ENCODE measurements at places on chromosomes 7 and 10.

GRCh38 chr10:113284635-113285034 lies 268.2 kb upstream of the HABP2 start:
- DNase-seq = no peak

- no peak for DNase-seq
Measured at GRCh38 chr10:84428711-84429110, 100.3 kb downstream of the CCSER2 start.

DNA sequence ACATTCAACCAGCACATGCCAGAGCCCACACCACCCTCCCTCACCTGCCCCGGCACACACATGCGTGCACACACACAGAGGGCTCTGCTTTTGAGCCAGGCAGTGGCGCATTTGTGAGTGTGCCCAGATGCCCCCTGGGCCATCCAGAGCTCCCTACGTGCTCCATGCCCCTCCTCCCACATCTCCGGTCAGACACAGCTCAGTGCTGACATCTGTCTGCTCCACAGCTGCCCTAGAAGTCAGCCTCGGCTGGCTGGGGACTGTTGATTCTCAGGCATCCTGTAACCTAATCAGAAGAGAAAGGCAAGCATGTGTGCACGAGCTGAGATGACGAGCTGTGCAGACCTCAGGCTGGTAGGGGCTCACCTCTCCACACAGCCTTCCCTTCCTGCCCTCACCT lies 135.1 kb downstream of the ZMIZ1 start:
- no peak for DNase-seq

- no peak for DNase-seq
Measured at GRCh38 chr10:64648915-64649314, 1127.7 kb downstream of the REEP3 start.

DNA sequence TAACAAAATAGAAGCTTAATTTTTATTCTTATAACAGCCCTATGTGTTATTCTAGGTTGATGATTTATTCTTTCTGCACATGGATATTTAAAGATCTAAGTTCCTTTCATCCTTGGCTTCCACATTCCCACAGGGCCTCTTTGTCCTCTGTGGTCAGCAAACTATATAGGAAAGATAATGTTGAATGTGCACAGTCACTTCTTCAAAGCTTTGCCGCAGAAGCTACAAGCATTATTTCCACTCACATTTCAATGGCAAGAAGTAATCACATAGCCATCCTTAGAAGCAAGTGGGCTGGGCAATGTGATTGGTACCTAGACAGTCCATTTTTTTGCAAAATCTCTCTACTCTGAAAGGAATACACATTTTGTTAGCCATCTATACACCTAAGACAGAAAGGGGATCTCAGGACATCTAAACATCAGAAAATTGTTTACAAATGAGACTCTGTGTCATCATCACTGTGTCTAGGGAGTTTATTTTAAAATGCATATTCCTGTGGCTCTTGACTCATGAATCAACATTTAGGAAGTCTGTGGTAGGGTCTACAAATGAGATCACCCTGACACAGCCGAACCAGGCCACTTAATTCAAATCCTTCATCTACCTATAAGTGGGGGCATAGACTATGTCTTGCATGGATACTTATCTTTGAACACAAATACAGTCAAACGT lies 1060.5 kb downstream of the XPNPEP1 start:
- DNase-seq = peak; percentile 9

- DNase-seq = no peak
Measured at GRCh38 chr7:133121175-133121844, 39.4 kb upstream of the CHCHD3 start.

- DNase-seq = no peak
Measured at GRCh38 chr7:44673771-44674170, 67.3 kb downstream of the OGDH start.

- no peak for DNase-seq
Measured at GRCh38 chr7:50295133-50295532, 9.4 kb upstream of the IKZF1 start.

DNA sequence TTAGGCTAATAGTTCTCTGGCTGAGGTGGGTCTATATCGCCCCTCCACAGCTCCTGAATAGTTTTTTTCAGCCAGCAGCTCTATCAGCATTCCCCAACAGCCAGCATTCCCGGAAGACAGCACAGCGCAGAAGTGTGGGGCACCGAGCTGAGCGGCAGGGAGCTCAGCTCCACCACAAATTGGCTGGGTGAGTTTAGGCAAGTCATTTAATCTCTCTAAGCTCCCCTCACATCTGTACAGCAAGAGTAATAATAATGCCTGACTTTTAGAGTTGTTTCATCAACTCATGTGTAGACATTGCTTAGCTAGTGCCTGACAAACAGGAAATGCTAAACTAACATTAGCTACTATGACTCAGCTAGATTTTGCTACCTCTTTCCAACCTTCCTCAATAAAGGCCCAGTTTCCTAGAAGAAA lies 247.9 kb upstream of the PTN start:
- peak; percentile 40 for DNase-seq

DNA sequence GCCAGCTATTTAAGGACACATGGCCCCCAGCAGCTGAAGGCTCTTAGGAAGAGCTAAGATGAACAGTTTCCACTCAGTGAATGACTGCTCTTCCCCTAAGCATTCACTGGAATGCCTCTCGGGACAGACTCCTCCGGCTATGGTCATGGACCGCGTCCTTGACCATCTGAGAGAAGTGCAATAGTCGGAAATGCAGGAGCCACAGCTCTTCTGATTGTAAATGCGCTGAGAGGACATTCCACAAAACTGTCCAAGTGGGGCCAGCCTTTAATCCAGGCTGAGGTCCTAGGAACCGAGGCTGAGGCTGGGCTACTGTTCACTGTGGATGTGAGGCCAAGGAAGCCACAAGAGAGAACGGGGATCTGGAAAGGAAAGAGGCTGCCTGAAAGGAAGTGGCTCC lies 162.0 kb upstream of the TMEM72 start:
- DNase-seq = no peak

DNA sequence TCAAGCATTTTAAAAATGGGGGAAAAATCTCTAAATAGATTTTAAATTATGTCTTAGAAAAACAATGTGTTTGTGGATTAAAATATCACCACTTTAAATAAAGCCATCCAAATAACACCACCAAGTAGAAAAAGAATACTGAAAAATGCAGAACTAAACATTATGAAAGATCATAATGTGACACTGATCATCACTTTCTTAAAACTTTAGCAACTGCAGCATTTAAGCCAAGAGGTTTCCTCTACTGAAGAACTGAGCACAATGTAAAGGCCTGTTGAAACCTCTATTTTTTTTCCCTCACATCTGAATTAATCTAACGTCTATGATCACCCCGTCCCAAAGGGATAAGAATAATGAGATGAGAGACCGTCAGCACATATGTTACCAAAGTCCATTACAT lies 18.6 kb downstream of the MINDY3 start:
- DNase-seq = no peak

DNA sequence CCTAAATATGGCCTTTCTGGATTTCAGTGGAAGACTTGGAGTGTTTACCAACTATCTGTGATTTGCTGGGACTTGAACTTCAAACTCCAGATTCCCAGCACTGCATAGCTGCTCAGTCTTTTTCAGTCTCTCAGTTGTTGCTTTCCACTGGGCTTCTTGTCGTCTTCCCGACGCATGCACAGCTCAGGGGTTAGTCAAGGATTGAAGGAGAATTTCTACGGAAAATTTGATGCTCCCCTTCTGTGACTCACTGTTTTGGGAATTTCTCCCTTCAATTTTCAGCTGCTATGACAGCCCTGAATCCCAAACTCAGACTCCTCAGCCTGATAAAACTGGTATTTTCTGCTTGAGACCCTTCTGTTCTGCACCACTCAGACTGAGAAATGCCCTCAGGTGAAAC lies 91.7 kb downstream of the CYP26A1 start:
- peak; percentile 28 for DNase-seq

GRCh38 chr7:19665399-19666008 lies 43.3 kb downstream of the POLR1F start:
- peak; percentile 15 for DNase-seq

GRCh38 chr7:28999427-28999826 lies 41.3 kb upstream of the TRIL start:
- DNase-seq = no peak

GRCh38 chr7:28157831-28158416 lies 22.7 kb downstream of the JAZF1 start:
- no peak for DNase-seq

DNA sequence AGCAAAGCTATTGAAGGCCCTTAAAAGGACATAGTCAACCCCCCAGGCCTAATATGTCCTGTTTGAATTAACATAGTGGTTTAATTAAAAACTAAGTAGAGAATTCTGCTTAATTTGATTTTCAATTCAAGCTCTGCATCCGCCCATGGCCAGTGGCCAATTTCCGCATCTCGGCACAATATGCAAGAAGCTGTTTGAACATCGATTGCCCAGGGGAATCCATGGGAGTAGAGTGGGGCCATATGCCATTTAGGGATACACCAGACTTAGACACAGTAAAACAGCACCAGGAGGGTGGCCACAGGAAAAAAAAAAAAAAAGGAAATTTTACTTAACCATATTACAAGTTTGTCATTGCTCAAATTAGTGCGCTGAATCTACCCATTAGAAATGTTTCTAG lies 100.4 kb downstream of the LMBR1 start:
- DNase-seq = no peak

Measured in GM04503 (cell line).